ENCODE measurements at places on chromosomes 7 and 10.

GRCh38 chr7:4830176-4830575 lies 31.7 kb downstream of the PAPOLB start:
- DNase-seq: peak; percentile 73

DNA sequence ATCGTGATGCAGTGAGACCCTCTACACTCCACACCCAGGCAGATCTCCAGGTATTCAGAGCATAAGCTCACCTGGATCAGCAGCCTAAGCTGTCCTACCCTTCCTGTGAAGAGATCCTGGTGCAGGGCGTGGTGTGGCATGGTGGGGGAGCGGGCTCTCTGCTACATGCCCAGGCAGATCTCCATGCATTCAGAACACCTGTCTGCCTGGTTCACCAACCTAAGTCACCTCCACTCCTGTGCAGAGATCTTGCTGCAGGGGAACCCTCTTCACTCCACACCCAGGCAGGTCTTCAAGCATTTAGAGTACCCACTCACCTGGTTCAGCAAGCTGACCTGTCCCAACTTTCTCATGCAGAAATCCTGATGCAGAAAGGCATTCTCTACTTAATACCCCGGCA lies 394.4 kb upstream of the SEMA3A start:
- DNase-seq: no peak

DNA sequence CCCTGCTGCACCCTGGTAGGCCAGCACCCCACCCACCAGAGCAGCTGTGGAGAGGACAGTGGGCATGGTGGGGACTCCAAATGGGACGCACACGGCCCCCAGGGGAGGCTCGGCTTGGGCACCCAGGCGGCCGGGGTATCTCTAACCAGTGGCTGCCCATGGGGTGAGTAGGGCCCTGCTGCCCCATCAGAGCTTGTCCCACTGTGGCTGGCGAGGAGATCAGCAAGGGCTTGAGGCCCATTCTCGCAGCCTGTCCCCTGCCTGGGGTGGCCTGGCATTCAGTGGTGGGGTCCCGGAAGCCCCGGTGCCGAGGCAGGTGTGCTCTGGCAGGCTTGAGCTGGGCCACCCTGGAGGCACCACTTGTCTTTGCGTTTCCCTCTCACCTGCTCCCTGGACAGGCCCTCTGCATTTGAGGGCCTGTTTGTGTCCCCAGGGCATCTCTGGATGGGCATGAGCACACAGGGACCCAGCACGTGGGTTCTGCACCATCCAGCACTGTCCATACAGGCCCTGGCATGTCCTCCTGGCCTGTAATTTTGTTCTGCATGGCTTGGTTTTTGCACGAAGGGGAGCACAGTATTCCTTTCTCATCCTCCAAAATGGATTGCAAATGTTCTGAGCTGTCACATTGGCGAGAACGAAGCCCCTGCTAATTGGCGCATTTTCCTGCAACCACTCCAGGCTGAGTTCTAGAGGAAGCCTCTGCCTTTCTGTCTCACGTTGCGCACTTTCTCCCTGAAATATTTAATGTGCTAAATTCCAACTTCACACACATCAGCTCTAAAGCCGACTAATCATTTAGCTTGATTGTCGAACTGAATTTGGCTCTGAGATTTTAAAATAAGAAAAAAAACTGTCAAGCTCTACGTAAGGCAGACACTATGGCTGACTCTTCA lies 27.2 kb downstream of the PWWP2B start:
- DNase-seq: no peak

DNA sequence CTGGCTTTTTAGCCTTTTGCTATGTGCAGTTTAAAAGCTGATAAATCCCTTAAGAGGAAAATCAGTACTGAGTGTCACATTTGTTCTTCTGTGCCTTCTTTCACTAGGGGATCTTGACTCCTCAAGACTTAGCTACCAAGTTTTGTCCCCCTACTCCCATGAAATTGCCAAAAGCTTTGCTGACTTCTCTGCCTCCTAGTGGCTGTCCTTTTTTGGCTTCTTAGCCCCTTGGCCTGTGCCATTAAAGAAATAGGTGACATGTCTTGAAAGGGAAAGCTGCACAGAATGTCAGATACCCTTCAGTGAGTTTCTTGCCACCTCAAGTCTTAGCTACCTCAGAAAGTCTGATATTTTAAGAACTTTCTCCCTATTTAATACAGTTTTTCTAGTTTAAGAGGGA lies 10.5 kb downstream of the MKLN1 start:
- no peak for DNase-seq

DNA sequence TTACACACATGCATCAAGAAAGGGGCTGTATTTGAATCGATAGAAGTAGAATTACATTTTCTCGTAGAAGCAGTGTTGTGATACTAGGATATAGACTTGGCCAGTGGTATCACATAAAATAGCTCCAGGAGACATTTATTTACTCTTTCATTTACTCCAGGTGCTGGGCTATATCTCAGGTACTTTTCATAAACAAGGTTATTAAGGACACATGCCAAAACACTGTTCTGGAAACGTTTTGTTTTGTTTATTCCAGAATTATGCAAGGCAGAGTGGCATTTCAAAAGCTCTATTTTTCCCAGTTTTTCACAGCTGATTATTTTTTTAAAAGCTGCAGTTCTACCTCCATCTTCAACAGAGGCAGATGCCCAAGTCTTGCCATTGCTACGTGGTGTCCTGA lies 37.8 kb upstream of the SEC61G start:
- DNase-seq: no peak

- DNase-seq: no peak
These were observed 3.9 kb downstream of the LSMEM1 start for GRCh38 chr7:112484671-112485167.

DNA sequence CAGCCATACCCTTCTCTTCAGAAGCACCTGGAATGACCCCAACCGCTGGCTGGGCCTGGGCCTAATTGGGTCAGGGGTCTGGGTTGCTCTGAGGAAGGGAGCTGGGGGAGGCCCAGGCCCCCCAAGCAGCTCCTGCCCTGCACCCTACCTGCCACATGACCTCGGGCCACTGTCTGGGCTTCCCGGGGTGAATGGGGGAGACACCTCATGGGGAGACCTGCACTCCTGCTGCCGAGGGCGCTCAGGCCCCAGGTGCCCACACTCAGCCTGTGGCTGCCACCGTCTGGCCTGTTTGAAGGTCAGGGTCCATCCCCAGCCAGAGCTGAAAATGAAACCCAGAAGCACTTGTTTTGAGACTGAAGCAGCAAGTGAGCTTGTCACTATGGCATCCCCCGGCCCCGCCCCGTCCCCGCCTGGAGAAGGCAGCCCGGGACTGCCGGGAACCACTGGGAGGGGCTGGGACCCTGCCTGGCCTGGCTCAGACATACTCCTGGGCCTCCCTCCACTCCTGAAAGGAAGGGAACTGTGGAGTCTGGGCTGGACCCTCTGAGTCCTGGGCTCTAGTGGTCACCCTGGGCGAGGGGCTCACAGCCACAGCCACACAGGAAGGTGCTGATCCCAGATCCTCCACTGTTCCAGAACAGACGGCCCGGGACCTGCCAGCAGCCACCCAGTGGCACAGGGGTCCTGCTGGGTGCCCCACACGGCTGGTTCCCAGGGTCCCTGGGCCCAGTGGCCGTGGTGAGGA lies 7.4 kb upstream of the MICALL2 start:
- no peak for DNase-seq

DNA sequence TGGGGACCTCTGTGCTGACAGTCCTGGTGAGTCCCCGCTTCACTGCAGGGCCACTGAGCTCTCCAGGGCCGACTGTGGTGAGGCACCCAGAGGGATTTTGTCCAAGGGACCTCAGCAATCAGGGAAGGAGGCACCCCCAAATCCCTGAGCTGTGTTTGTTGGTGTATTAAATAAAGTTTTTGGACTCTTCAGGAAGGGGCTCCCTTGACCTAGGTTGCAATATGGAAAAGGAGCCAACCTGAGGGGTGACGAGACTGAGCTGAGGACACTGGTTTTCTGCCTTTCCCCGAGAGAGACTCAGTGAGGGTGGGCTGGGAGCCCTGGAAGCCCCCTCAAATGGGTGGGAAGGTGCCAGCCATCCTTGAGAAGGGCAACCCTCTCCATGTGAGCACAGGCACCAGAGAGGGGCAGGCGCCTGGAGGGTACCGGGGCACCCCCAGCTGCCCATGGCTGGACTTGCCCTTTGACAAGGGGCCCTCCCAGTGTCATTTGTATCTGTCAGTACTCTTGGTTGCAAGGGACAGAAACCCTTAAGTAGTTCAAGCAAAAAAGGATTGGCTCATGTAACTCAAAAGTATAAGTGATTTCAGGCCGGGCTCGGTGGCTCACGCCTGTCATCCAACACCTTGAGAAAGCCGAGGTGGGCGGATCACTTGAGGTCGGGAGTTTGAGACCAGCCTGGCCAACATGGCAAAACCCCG lies 72.8 kb downstream of the C10orf105 start:
- DNase-seq: no peak

DNA sequence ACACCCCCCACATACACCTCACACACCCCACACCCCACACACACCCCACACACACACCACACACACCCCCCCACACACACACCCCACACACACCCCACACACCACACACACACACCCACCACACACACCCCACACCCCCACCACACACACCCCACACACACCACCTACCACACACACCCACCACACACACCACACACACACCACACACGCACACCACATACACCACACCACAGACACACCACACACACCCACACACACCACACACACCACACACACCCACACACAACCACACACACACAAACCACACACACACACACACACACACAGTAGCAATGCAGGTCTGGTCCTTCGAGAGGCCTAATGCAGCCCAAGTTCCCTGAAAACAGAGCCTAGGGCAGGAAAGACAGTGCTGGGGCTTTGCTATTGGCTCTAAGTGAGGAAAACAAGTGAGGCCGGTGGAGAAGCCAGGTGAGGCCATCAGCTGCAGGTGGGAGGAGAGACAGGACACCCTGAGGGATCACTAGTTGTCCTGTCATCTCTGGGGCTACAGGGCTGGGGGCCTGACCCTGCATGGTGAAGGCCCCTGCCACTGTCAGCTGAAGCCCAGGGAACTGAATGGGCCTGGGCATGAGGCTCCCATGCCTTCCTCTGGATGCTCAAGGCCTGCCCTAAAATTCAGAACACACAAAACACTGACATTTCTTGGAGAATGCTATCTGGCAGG lies 92.6 kb downstream of the CYTH3 start:
- no peak for DNase-seq

DNA sequence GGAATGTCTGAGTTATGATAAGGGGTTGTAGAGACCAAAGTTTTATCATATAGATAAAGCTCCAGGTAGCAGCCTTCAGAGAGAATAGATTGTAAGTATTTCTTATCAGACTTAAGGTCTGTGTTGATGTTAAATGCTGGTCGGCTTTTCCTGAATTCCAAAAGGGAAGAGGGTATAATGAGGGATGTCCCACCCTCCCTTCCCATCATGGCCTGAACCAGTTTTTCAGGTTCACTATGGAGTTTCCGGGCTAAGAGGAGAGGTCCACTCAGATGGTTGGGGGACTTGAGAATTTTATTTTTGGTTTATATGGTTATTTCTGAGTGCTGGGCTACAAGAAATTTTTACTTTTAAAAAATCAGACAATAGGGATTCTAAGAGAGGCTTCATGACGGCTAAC lies 45.2 kb downstream of the HERPUD2 start:
- DNase-seq: no peak

- no peak for DNase-seq
These were observed 108.3 kb downstream of the AHR start for GRCh38 chr7:17406738-17407137.

DNA sequence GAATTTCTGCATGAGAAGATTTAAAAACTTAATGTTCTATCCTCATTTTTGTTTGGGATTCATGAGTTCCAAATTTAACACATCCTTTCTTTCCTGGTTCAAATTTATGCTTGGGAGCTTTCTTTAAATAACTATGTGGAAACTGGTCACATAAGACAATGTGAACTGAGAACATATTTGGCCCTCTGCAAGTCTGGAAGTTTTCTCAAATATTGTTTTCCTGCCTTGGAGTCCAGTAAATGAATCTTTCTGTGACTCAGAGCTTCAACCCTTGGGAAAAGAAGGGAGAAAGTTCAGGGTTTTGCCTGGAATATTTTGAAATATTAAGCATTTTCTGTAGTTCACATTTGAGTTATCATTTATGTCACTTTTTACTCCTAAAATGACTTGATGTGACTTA lies 559.0 kb upstream of the NRP1 start:
- DNase-seq: no peak

DNA sequence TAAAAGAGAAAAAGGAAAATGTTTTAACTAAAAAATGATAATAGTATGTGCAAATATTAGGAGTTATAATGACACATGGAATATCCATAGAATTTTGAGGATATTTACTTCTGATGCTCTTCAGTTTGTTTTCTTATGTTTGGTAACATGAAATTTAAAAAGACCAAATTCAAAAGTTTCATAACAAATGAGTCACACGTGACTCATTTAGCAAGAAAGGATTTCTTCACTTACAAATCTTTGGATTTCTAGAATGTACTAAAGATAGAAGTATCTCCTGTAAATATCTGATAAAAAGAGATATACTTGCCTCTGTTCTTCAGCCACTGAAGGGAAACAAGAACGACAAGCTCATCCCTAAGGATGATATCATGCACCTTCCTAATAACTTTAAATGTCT lies 774.5 kb upstream of the LRRTM3 start:
- no peak for DNase-seq

DNA sequence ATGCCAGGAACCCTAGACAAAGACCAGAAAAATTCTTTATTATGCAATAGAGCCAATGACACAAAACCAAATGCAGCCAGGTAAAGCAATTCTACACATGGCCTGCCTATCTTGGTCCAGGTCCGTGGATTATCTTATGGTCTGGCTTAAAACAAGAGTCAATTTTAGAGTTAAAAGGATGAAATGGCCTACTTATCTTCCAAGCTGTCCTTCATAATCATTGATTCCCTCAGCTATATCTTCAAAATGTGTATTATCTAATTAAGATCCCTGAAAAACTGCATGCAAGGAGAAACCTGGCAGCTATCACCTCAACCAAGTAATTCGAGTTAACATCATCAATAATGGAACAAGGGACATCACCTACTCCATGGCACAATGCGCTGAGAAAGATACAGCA lies 479.4 kb upstream of the NRP1 start:
- no peak for DNase-seq

DNA sequence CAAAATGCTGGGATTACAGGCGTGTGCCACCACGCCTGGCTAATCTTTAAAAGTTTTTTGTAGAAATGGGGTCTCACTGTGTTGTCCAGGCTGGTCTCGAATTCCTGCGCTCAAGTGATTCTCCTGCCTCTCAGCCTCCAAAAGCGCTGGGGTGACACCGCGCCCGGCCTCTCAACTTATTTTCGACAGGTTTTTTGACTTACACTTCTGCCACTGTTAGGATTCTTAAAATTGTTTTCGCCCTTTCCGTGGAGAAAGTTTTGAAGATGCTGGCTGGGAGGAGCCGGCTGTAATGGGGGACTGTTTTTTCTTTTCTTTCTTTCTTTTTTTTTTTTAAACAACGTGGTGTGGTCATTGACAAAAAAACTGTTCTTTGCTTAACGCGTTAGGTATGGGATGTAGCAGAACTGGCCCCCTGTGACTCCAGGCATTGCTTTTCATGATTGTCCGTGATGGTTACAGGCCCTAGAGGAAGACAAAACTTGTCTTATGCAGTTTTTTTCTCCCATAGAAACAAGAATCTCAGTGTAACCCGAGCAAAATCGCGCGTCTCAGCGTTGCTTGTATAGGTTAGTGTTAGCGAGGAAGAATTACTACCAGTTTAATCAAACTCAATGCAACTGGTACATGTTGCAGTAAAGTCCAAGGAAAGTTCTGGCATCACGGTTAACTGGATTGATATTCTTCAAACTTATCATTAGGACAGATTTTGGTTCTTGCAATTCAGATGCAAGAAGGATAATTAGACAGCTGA lies 72.2 kb downstream of the DAGLB start:
- no peak for DNase-seq
